Stimulated activated CD4-positive, alpha-beta T cell treated with anti-CD3 and anti-CD28 coated beads, TNF-alpha, amount 100 ng/mL, for 1 hour (primary cell): ENCODE measurements at places on chromosomes 7 and 10.

DNA sequence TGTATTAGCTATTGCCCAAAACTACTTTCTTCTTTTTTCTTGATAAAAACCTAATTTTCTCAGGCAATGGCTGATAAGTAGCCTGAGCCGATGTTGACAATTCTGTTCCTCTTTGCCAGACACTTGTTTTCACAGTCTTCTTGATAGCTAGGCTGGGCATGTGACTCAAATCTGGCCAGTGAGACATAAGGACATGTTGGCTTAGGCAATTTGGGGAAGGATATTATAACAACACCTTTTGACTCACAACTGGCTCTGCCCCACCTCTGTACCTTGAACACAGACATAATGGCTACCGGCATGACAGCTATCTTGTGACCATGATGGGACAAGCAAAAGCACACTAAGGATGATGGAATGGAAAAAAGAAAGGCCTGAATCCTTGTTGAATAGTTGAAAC lies 72.9 kb upstream of the GPR22 start:
- DNase-seq = no peak

DNA sequence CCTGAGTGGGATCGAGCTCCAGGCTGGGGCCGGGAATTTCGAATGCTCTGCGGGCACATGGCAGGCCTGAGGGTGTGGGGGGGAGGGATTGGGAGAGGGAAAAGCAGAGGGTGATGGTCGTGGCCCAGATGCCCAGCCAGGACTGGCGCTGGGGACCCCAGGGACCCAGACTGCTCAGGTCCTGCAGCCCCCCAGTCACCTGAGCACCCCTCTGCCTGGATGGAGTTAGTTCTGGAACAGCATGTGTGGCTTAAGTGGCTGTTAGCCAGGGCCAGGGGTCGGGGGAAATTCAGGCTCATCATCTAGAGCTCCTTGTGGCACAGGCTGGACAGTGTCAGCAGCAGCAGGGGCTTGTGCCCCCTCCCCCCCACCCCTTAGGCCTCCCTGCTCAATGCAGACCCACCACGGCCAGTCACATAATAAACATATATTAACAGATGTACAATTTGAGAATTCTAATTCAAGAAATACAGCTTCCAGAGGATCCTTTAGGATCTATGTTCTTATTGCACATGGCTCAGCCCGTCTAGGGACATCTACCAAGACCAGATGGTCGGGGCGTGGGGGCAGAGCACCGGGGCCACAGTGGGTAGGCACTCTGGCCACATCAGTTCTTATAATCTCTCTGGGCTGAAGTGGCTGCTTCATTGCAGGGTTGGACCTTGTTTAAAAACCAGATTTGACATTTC lies 22.2 kb downstream of the DNAJB12 start:
- no peak for DNase-seq

DNA sequence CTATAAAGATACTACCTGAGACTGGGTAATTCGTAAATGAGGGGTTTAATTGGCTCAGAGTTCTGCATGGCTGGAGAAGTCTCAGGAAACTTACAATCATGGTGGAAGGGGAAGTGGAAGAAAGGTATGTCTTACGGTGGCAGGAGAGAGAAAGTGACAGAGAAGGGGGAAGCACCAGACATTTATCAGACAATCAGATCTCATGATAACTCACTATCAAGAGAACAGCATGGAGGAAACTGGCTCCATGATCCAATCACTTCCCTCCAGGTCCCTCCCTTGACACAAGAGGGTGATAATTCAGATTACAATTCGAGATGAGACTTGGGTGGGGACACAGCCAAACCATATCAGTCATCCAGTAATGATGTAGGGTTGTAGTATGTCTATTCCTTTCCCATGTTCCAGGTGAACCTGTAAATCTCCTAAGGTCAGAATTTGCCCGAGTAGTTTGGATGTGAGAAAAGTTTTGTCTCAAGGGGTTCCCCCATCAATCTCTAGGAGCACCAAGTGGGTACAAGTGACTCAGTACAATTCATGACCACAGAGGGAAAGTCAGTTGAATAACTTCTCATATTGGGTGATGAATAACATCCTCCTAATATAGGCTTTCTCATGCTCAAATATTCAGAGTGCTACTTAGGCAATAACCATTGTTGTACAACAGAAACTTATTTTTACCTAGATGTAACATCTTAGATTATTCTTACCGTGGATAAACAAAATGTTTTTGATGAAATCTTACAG lies 39.7 kb upstream of the MTPN start:
- DNase-seq = no peak

GRCh38 chr7:17227766-17228490 lies 70.5 kb upstream of the AHR start:
- no peak for DNase-seq

DNA sequence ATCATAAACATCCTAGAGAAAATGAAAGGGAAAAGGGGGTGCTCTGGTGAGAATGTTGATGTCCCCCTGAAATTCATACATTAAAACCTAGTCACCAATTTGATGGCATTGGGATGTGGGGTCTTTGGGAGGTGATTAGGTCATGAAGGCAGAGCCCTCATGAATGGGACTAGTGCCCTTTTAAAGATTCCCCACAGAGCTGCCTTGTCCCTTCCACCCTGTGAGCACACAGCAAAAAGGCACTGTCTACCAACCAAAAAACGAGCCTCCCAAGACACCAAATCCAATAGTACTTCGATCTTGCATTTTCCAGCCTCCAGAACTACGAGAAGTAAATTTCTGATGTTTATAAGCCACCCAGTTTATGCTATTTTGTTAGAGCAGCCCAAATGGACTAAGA lies 47.6 kb downstream of the OSBPL3 start:
- DNase-seq = no peak

GRCh38 chr10:103203466-103203865 lies 10.4 kb upstream of the NT5C2 start:
- DNase-seq = no peak

DNA sequence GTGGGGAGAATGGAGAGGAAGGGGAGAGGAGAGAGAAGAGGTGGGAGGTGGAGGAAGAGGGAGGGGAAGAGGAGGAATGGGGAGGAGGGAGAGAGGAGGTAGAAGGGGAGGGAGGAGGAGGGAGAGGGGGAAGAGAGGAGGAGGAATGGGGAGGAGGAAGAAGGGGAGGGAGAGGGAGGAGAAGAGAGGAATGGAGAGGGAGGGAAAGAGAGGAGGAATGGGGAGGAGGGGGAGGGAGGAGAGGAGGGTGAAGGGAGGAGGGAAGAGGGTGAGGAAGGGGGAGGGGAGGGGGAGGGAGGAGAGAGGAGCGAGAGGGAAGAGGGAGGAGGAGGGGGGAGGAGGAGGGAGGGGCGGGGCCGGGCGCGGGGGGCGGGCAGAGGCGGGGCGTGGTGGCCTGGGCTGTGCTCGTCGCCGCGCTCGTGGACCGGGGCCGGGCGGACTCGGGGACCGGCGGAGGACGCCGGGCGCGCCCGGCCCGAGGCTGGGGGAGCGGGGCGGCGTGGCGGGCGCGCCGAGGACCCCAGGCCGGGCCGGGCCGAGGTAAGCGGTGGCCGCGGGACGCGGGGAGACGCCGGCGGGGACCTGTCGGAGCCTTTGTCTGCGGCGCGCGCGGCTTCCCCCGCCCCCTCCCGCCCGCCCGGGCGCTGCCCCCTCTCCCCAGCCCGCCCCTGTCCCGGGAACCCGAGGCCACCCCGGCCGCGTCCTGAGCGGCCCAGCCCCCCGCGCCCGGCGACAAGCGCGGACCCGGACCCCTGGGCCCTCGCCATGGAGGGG lies at the start of gene SLC29A4:
Gene SLC29A4 (plus strand): TSS at position 401 of the 774 bp plus-strand sequence. CDS start 4,874 bp downstream, outside the sequence.
- DNase-seq = peak; percentile 24

DNA sequence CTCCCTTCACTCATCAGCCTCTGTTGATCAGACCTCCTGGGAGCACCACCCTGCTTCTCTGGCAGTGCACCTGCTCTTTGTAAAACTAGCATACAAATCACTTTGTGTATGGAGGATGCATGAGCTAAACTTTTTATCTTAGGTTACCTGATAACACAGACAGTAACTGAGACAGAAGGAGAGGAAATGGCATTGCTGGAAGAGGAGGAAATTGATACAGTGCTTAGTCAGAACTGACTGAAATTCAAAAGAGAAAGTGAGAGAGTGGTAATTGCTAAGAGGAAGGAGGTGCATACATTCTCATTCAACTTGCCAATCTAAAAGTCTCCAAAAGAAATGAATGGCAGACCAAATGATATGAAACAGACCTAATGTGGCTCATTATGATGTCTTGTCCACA lies 1120.7 kb downstream of the GATA3 start:
- no peak for DNase-seq

GRCh38 chr7:51123322-51124019 lies 193.1 kb downstream of the COBL start:
- DNase-seq = no peak

DNA sequence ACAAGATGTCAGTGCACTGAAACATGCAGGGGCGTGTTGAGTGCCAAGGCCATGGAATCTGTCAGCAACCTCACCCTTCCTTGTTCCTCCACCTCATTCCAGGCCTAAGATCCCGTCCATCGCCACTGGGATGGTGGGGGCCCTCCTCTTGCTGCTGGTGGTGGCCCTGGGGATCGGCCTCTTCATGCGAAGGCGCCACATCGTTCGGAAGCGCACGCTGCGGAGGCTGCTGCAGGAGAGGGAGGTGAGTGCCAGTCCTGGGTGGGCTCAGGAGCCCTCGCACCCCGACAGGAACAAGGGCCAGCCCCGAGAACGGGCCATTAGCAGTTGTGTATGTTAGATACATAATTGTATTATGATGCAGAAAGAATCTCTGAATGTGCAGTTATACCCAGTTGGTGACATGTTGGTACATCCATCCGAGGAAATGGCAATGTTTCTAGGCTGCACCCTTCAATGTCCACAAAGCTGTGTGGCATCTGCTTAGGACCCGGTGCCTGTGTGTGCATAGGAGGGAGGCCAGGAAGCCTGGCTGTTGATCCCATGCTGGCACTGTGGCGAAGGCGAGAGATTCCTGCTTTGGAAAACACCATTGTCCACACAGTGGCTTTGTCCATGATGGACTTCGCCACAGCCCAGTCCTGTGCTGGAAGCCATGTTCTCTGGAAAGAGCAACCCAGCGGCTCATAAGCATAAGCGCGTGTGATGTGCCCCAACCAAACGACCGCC lies 154.2 kb downstream of the EGFR start:
- DNase-seq = no peak

GRCh38 chr7:55552320-55553023 lies 19.8 kb downstream of the VOPP1 start:
- DNase-seq = no peak

DNA sequence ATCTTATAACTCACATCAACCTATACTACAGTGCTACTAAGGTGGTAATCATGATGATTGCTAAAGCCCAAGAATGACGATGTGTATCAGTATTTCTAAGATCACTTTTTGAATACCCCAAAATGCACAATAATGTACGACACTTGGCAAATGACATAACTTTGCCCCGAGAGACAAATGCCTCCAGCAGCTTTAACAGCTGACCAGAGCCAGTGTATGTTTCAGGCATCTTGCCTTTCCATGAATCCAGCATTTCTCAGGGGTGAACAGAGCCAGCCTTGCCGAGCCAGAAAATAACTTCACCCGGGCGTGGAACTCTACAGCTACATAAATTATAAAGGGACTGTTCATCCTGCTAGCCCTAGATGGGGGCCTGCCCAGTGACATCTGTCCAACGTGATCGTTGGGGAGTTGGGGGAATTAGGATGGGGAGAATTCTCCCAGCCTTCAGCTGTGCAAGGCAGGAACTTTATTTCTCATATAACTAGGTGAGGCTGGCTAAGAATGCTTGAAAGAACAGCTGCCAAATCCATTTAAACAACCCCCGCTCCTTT lies 1.8 kb downstream of the IGFBP3 start:
- no peak for DNase-seq

- DNase-seq = no peak
Observed at GRCh38 chr10:21203473-21204107, 306.5 kb upstream of the NEBL start.

GRCh38 chr10:66811211-66811610 lies 114.6 kb upstream of the LRRTM3 start:
- no peak for DNase-seq

- no peak for DNase-seq
Observed at GRCh38 chr10:112969542-112969941, 19.5 kb downstream of the TCF7L2 start.

DNA sequence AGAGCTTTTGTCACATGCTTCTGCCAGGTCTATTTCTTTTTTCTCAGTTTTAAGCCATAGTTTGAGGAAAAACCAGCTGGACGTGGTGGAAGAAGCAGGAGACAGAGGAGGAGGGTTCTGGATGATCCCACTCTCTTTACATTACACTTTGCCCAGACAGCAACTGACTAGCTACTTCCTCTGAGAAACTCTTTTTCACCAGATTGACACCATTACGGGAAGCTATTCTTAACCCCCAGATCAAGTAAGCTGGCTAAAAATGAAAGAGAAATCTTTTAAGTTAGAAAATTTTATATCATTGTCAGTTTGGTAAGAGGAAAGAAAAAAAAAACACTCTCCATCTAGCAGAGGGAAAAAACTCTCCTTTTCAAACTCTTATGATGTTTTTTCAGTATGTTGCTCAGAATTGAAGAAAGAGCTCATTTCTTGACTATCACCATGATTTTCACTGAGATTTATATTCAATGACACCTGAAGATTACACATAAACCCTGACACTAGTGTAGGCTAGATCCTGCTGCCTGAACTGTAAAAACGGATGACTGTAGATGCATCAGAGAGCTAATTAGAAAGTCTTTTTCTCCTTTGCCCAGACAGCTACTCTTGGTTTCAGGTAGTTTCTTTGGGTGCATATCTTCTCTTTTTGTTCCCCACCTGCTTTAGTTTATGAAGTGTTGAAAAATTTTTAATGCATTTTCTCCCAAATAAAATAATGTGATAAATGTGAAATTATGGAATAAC lies 203.1 kb downstream of the TFEC start:
- no peak for DNase-seq

- no peak for DNase-seq
Observed at GRCh38 chr7:70383066-70383782, 748.7 kb upstream of the GALNT17 start.

DNA sequence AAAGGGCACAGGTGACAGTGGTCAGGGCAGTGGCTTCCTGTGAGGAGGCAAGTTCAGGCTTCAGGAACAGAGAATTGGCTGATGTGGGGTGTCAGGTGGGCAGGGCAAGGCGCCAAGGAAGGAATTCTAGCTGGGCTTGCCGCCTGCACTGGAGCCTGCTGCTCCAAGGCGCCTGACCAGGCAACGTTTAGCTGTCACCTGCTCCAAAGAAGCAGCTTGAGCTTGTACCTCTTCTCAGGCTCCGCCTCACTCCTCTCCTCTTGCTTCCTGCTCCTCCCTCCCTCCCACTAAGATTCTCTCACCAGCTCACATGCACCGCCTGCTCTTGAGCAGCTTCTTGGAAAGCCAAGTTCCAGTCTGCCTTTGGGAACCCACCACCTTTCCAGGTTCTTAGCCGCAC lies 187.4 kb upstream of the GRB10 start:
- DNase-seq = no peak

- no peak for DNase-seq
Observed at GRCh38 chr10:45374350-45375052, 485 bp downstream of the ALOX5 start.

- DNase-seq = no peak
Observed at GRCh38 chr7:22173685-22174573, 183.0 kb downstream of the RAPGEF5 start.

DNA sequence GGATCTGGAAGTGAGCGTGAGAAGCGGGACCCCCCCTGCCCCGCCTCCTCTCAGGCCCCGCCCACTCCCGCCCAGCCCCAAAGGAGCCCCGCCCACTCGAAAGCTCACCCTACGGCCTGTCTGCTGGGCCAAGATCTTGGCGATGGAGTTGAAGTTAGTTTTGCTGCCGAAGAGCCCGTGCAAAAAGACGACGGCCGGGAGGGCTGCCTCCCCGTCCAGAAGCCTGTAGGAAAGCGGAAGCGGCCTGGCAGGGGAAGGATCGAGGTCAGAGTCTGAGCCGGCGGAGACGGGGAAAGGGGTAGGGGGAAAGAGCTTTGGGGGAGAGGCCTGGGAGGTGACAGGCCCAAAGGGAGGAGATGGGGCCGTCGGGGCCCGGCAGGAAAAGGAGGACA lies 386 bp downstream of the ABHD11 start:
- DNase-seq = no peak
